ENCODE measurements at places on chromosomes 13 and 19.

DNA sequence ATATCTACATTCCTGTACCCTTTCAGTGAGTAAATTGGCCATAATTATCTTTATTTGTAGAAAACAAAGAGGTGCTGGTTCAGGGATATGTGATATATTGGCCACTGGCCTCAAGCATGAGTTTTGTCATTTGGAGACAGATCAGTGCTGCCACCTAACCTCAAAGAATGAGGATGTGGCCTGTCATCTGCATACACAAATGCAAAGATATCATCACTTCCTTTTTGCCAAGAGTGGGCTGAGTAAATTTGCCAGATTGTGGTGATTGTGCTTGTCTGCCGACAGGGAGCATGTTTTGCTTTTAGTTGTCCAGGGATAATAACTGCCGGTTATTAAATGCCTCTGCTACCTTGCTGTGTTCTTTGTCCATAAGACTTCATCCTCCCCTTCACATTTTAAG, 44.2 kb downstream of the WASF3 start:
- DNase-seq = no peak

DNA sequence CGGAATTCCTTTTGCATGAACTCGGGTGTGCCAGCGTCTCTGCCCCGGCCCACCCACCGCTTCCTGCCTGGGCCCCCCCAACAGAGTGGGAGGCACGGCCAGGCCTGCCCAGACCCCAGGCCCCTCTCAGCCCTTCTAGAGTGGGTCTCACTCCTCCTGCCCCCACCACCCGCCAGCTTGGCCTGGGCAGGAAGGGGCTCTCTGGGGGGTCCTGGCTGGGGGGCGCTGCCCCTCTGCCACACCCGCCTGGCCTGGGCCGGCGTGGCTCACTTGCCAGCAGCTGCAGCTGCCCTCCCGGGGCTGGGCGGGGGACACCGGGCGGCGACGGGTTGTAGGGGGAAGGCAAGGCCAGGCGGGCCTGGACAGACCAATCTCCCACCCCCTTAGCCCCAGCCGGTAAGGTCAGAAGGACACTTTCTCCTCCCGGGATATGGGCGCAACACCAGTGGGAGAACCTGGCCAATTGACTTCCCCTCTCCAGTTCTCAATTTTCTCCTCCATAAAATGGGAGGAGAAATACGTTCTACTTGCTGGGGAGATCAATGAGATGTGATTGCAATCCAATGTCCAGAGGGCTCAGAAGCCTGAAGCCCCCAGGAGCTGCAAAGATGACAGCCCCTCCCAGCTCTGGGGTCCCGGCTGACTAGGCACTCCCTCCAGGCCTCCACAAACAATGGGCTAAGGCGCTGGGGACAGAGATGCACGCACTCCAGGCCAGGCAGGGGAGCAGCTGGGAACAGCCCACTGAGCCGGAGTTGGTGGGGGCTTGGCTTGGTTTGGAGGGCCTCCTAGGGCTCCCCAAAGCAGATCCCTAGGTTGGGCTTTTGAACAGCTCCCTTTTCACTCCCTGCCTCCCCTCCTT, 2.4 kb downstream of the CRLF1 start:
- no peak for DNase-seq

DNA sequence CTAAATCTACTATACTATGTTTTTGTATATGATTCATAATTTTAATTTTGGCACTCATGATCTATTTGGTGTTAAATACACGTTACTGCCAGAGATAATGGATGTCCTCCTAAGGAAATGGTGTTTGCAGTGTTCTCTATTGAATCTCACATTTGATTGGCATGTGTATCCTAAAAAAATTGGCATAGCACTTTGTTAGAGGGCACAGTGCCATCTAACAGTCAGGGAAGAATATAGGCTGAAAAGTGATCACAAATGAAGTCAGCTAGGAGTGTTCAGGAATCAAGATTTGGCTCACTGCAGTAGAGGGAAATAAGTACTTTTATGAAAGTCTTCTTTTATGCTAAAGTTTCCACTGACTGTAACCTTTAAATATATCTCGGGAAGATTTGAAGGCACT, 624.6 kb downstream of the GPC6 start:
- DNase-seq = no peak

- no peak for DNase-seq
These were observed 3.6 kb upstream of the MIER2 start for GRCh38 chr19:347946-348861.

DNA sequence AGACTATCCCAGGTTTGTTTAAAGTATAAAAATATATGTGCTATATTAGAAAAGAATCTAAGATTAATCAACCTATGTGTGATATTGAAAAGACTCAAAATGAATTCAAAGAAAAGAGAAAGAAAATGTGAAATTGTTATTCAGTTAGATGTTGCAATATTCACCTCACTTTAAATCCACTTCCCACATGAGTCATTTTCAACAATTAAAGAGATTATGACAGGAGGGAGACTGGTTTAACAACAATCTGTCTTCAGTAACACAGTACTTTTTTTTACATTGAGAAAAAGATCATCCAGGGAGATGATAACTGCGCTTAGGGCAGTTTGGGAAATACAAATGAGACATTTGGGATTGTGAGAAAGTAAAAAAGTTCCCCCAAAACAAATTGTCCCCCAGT, 1246.2 kb downstream of the SLITRK1 start:
- DNase-seq = no peak

GRCh38 chr19:48290771-48291488, 21.0 kb downstream of the ZNF114 start:
- DNase-seq = peak; percentile 60

GRCh38 chr19:4108767-4109625, 14.9 kb downstream of the MAP2K2 start:
- DNase-seq = peak; percentile 83

DNA sequence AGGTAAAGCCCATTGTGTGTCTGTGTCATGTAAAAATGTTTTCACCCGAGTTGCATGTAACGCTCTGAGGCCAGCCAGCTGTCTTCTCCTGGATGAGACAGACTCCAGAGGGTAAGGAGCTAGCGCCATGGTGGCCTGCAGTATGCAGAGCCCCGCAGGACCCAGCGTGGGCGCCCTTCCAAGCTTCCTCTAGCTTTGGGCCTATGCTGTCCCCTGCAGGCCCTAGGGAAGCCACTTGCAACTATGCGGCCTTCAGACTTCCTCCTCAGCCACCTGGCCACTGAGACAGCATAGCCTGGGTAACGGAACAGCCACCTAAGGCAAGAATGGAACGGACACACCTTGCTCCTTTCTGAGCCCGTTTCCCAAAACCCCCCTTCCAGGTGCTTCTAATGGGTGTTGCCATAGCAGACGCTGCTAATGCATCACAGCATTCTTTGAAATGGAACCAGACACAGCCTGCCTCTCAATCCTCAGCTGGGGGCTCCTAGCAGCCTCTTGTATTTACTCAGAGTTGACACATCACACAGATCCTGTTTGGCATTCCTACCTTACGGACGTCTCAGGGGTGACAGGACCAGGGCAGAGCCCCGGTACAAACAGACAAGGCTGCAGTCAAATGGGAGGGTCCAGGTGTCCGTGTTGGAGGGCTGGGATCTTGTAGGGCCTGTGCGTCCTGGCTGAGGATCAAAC, 6.2 kb downstream of the FAM32A start:
- no peak for DNase-seq

DNA sequence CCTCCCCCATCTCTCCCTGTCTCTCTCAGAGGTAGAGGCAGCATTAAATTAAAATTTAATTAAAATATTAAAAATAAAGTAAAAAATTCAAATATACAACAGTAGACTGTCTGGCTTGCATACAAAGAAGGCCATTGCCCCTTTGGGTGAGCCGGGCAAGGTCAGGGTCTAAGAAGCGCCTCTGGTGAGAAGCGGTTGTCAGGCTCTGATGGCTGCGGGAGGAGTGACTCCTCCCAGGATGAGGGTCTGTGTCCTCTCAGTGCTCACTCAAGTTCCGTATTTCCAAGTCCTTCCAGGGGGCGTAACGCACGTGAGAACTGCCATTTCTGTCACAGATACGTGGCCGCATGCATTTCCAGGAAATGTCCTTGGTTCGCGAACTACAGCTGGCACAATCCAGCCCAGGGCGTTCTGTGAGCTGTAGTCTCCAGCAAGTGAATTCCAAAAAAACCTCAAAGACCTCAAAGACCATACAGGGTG, 737 bp upstream of the ZNF181 start:
- no peak for DNase-seq

GRCh38 chr13:27783111-27783510, 9.2 kb upstream of the GSX1 start:
- DNase-seq = no peak

DNA sequence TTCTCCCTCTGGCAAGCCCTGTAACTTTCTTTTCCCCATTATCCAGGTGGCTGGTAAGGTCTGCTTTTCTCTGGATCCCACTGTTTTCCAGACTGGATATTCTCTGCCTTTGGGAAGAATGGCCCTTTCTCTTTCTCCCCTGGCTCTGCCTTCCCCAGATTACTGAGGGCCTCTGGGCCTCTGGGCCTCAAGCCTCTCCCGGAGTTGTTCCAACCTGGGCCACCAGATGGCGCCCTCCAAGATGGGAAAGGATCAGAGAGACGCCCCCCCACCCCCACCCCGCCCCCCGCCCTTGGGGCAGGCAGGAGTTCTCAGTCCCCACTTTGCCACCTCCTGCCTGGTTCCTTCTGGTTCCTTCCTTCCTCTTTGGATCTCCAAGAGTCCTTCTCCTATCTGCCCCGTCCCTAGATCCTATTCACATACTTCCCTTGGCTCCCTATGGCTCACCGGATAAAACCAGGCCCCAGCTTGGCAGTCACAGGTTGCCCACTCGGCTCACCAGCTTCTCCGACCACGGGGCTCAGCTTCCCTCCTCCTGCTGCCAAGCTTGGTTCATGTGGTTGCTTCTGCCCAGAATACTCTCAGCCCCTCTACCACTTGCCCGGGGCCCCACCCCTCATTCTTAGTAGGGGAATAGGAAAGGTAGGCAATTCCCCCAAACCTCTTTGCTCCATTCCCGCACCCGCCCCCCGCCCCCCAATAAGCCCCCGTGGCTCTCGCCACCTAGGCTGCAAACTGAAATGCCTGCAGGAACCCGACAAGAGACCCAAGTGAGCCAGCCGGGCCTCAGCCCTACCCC, 13.1 kb downstream of the EPS8L1 start:
- DNase-seq = peak; percentile 63

DNA sequence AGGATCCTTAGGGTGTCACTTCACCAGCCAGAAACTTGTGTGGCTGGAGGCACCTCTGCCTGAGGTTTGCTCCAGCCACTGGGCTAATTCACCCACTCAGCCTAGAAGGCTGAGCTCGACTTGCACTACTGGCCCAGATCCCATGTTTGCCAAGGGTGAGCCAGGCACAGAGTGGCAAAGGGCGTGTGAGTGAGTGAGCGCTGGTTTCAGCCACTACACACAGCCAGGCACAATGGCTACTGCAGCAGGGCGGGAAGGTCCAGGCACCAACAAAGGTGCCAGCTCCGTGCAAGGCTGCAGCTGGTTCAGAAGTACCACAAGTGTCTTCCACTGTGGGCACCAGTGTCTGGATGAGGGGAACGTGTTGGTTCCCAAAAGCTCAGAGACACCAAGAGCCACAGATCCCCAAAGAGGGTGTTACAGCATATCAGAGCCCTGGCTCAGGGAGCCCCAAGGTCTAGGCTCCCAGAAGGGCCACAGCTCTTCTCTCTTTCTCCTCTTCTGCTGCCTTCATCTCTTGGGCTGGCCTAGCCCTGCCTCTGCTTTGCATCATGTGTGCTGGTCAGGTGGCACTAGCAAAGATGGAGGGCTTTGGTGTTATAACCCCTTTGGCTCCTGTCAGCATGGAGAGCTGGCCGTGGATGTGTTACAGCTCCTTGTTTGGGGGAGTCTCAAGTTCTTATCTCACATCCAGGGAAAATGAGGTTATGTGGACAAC, 736.3 kb upstream of the KLHL1 start:
- no peak for DNase-seq

GRCh38 chr13:114069376-114070097, 62.9 kb downstream of the RASA3 start:
- no peak for DNase-seq

- no peak for DNase-seq
These were observed 119.7 kb downstream of the ABCC4 start for GRCh38 chr13:95181586-95181985.

GRCh38 chr13:26280822-26281221, 26.9 kb downstream of the CDK8 start:
- no peak for DNase-seq

DNA sequence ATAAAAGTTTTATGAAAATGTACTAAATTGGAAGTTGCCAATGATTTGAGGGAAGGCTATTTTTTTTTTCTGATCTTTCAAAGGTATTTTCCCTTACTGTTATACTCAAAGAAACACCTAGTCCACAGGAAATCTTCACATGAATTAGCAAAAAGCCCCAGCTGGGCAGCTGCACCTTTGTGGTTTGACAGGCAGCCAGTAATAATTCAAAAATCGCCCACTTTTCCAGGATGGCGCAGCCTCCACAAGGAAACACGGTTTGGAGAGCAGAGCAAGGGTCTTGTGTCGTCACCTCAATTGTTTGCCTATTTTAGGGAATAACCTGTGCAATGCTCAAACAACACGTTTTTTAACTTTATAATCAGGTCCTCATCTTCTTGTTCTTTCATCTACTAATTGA, 324.9 kb upstream of the GPC6 start:
- DNase-seq = no peak

DNA sequence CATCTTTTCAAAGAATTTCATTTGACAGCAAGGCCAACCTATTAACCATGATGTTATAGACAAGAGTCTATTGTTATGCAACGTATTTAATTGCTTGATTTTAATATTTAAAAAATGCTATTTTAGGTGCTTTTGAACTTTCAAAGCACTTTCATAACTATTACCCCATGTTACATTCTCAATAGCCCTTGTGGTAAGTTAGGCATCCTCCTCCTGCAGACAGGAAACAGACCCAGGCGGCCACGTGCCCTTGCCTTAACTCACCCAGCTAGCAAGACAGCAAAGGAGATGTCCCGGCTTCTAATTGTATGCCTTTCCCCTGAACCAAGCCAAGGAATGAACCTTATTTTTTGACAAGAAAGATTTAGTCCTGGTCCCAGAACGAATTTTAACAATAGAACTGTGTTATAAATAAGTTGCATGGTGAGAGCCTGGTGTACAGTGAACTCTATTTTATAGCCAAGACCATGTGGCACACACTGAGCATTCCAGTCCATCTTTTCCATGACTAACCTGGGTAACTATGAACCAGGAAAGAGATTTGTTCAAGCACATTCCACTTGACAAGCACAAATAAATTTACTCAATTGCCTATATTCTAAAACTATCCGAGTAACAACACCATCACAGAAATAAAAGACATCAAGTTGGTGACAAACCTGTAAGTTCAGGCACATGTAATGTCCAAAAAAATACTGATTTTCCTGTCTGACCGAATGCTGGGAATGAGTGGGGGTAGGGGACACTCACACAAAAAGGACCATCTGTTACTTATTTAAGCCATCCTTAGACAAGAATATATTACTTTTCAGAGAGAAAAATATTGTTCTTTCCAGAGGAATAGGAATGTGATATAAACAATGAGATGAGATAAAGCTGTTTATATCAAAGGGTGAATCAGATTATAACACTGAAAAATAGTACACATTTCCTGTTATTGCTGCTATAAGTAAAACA, 163.0 kb downstream of the EFNB2 start:
- DNase-seq = no peak

GRCh38 chr13:75319254-75319653, 162.7 kb downstream of the TBC1D4 start:
- DNase-seq = no peak

GRCh38 chr19:45076029-45076850, at the start of gene ZNF296:
TSS of gene ZNF296 (minus strand) at chr19:45076478. CDS start at chr19:45076373, 105 bp downstream.
- DNase-seq = peak; percentile 75

- no peak for DNase-seq
These were observed 421 bp upstream of the GPR12 start for GRCh38 chr13:26760832-26761582.

GRCh38 chr13:110103534-110103933, 203.4 kb downstream of the COL4A1 start:
- no peak for DNase-seq
